ENCODE measurements at places on chromosomes 5 and 9.

DNA sequence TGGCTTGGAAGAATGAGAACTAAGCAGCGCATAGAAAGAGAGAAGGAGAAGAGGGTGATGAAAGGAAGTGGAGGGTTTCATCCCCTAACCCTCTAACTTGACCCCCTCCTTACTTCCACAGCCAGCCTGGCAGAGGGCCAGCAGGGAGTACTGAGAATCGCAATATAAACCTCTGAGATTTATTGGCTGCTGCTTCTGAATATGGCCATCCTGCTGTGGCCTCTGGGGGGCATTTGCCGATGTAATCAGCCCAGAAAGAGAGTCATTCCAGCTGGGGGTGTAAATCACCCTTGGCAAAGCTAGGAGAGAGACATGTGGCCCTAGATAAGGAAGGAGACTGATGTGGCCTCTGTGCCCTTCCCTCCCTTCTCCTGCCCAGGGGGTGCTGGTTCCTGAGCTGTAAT is 960 bp upstream of the GFRA3 start:
- DNase-seq: no peak

DNA sequence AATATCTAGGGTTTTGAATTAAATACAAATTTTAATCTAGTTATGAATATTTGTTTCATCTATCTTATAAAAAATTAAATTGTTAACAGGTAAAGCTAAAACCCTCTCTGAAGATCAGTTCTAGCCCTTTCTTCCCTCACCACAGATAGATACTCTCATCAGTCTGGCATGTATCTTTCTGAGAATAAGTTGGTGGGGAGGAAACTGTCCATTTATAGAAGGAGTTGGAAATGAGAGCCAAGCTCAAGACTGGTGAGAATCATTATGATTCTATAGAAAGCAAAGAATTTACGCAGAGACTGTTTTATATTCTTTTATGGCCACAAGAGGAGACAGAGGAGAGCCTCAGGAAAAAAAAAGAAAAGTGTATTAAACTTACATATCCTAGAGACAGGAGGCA is 59.0 kb downstream of the STARD4 start:
- no peak for DNase-seq

GRCh38 chr5:4857761-4858160 is 282.4 kb upstream of the ADAMTS16 start:
- DNase-seq: no peak

DNA sequence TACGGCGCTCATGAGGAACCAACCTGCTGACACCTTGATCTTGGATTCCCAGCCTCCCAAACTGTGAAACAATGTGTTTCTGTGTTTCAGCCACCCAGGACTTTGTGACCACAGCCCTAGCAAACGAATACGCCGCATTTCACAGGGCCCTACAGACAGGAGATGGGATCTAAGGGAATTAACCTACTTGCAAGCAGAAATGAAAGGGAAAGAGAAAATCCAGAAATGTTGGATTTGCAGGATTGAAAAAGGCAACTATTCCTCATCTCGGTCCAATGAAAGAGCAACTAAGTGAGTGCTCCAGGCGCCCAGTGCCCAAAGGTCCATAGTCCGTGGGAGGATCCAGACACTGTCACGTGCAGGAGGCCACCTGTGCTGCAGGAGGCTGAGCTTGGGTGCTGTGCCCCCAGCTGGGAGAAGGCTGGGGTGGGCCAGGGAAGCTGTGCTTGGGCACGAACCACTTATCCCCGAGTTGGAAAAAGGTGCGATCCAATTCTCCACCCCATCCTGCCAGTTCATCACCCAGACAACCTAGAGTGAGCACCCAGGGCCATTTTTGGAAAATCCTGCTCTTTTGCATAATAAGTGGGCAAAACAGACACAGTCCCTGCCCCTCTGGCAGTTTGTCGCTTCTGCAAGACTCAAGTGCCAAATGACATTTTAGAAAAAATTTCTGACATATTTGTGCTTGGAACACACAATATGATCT is 177.9 kb downstream of the C9orf50 start:
- DNase-seq: no peak

GRCh38 chr5:22521521-22521920 is 331.6 kb downstream of the CDH12 start:
- DNase-seq: no peak

DNA sequence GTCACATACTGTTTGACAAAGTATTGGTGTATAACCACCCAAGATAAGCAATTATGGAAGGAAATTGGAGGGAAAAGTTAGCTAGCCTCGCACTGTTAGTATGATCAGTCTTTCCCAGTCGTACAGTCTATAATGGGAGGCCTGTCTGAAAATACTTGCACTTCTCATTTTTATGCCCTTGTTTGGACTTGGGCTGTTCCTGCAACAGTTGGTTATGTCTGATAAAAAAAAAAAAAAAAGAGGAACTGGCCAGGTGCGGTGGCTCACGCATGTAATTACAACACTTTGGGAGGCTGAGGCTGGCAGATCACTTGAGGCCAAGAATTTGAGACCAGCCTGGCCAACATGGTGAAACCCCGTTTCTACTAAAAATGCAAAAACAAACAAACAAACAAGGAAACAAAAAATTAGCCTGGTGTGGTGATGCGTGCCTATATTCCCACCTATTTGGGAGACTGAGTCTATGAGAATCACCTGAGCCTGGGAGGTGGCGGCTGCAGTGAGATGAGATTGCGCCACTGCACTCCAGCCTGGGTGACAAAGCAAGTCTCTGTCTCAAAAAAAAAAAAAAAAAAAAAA is 58.3 kb upstream of the ANKRD33B start:
- no peak for DNase-seq

GRCh38 chr9:112605518-112605917 is 112.4 kb downstream of the INIP start:
- DNase-seq: no peak

DNA sequence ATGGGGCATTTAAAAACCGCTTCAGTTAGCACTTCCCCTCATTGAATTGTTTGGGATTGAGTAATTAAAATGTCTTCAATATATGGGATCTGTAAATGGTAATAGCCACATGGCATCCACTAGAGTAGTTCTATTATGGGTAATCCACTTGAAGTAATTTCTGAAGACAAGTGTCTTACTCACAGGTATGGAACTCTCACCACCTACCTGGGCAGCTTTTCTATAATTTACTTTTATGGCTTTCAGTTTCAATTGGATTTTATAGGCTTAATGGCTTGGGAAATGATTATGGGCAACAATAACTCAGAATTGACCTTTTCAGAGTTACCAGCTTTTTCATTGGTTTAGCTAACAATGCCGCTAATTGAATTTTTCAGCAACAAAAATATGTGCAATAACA is 597.9 kb downstream of the PTPRD start:
- DNase-seq: no peak

DNA sequence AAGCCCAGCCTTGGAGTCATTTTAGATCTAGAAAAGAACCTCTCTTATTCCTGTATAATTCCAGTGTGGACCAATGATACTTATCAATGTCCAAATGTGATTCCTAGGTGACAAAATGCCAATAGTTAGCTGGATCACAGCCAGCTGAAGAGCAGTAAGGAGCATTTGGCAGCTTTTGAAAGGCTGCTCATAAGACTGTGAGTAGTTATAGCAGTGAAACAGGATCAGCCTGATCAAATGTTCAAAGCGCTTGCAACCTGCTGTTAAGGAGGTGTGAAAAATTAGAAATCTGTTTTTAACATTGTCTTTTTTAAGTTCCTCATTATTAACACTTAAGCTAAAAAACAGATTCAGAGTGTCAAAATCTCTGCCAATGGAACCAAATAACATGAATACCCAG is 85.1 kb downstream of the SSBP2 start:
- no peak for DNase-seq

- no peak for DNase-seq
Measured at GRCh38 chr5:116673453-116673852, 98.8 kb upstream of the SEMA6A start.

DNA sequence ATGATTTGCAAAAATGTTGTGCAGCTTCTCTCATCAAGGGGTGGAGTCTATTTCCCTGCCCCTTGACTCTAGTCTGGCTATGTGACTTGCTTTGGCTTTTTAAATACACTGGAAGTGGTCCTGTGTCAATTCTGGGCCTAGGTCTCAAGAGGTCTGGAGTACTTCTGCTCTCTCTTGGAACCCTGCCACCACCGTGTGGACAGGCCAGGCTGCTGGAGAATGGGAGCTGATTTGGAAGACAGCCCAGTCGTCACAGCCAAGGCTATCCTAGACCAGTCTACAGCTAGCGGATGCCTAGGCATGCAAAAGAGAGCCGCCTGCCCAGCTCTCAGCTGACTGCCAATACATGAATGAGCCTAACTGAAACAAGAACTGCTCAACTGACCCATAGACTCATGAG is 56.7 kb upstream of the CLINT1 start:
- DNase-seq: no peak

- no peak for DNase-seq
Measured at GRCh38 chr5:154196955-154197652, 6.6 kb downstream of the GALNT10 start.

- peak; percentile 16 for DNase-seq
Measured at GRCh38 chr5:132759114-132760048, 12.2 kb downstream of the CCNI2 start.

DNA sequence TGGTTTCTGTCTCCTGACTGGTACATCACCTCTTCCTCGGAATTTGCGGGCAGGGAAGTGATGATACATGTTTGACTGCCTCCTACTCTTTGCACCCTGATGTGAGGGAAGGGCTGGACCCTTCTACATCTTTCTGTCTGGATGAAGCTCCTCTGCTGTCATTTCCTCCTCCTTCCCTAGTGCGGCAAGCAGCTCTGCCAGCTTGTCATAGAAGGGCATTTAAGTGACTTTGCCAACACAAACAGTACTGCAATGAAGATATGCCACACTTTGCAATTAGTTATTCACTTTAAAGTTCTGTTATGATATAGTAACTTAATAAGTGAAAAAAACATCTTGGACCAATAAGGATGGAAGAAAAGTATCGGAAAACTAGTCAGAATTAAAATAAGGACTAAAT is 48.5 kb upstream of the ABL1 start:
- DNase-seq: no peak

- DNase-seq: no peak
Measured at GRCh38 chr5:142717582-142718215, 31.8 kb upstream of the FGF1 start.

GRCh38 chr9:98877311-98877710 is 66.4 kb upstream of the COL15A1 start:
- DNase-seq: no peak

DNA sequence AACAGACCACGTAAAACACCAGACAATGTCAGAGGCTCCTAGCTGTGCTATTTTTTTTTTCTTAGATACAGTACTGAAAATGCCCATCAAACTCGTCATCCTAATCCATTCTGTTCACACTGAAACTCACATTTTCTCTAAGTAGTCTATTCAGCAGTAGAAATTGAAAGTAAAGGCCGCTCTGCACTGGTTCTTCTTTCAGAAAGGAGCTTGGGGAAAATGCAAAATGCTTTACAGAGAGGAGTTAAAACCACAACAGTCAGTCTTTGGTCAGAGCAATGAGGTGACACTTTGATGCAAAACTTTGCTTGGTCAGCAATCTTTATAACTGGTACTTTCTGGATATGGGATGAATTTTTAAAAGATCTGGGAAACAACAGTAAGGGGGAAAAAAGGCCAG is 43.8 kb upstream of the SUSD1 start:
- DNase-seq: no peak

- DNase-seq: no peak
Measured at GRCh38 chr9:84107995-84108394, 127.4 kb downstream of the RMI1 start.

- DNase-seq: peak; percentile 76
Measured at GRCh38 chr5:2038321-2039179, 155.8 kb upstream of the IRX4 start.

DNA sequence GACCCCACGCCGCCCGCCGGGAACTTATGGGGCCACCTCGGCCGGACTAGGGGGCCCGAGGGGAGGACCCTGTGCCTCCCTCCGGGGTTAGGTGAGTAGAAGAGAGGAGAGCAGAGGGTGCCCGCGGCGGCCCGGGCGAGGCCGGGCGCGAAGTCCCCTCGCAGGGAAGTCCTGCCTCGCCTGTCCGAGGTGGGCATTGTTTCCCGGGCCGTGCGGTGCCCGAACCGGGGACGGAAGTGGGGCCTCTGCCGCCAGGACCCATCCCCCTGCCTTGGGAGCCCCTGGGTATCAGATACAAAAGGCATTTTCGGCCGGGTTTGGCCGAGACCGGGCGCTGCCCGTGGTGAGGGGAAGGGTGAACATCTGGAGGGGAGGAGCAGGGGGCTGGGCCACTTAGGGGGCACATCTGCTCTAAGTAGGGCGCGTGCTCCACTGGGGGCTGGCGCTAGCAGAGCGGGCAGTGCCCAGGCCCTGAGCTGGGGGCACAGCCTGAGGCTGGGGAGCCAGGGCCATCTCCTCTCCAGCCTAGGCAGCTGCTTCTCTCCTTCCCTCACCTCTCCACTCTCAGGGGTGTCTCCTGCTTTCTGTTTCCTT is 48.2 kb downstream of the DAB2IP start:
- DNase-seq: no peak

- DNase-seq: no peak
Measured at GRCh38 chr5:177339107-177339638, 12.3 kb downstream of the LMAN2 start.

- DNase-seq: no peak
Measured at GRCh38 chr9:121901616-121902015, 191.5 kb downstream of the TTLL11 start.

GRCh38 chr9:76987594-76988200 is 31.8 kb upstream of the FOXB2 start:
- no peak for DNase-seq

DNA sequence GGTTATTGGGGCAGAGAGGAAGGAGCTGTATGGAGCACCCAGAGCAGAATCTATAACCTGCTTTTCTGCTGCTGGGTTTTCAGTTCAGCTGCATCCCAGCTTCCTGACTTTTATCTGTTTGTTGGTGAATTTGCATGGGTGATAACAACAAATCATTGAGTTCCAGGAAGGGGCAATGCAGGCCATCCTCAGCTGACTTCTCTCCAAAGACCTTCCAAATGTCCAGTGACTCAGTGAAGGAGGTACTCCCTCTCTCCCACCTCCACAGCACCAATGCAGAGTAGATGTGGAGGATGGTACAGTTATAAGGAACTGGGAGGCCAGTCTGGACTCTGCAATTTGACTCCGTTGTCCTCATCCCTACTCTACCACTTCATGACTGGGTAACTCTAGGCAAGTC is 1.6 kb upstream of the TXN start:
- DNase-seq: no peak

DNA sequence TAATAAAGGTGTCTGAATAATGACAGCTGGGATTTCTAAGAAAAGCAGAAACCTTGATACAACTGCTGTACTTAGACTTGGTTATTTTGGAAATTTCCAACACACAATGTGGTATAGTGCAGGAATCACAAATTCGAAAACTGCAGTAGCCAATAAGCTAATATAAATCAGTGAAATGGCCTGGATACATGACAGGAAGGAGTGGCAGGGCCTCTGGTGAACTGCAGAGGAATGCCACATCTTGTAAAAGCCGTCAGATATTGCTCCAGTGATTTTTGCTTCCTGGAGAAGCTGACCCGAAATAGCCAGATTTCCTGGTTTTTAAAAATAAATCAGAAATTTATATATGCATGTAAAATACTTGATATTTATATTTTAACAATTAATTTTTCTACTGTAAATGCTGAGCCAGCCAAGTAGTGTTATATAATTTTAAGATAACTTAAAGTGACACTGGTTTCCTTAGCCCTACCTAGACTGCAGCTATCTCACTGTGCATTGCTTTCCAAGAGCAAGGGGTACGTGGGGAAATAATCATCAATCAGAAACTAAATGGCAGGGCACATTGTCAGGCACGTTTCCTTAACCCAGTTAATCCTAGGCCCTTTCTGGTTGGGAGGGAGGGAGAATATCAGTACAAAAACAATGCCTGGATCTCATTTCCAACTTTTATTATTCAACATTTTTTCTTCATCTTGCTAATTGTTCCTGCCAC is 182.4 kb downstream of the RASEF start:
- DNase-seq: no peak

GRCh38 chr9:37719526-37719925 is 34.1 kb upstream of the TRMT10B start:
- no peak for DNase-seq

All from stimulated activated CD8-positive, alpha-beta memory T cell treated with anti-CD3 and anti-CD28 coated beads, Interleukin-4, amount 100 ng/mL, for 48 hours (primary cell).